HFF-Myc (cell line): ENCODE measurements at places on chromosomes 4 and X.

DNA sequence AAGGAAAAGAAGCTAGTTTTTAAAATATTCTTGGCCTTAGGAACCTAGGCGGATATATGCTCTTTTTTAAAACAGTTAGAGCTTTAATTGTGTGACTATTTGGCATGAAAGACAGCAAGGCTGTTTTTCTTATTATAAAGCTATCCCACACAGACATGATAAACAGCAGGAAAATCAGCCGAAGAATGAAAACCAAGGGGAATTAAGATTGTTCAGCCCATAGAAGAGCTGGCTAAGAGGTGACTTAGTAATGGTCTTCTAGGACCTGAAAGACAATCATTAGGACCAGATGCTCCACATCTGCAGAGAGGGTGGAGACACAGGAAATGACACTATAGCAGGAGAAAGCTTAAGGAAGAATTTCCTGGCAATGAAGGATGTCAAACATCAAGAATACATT is 171.4 kb upstream of the NRK start:
- DNase-seq = no peak

- DNase-seq = no peak
These were observed at the start of gene SLC9B2 for GRCh38 chr4:103076747-103077347. TSS of gene SLC9B2 (minus strand) at chr4:103076761. CDS start at chr4:103067550, 9,211 bp downstream.

- no peak for DNase-seq
These were observed 216.6 kb upstream of the INTU start for GRCh38 chr4:127416115-127416514.

GRCh38 chr4:76023389-76023788 is at the start of gene CXCL10:
TSS of gene CXCL10 (minus strand) at chr4:76023497. CDS start at chr4:76023431, 66 bp downstream.
- no peak for DNase-seq

- no peak for DNase-seq
These were observed 1.6 kb downstream of the CASK start for GRCh38 chrX:41921492-41922430.

- DNase-seq = no peak
These were observed 29.9 kb upstream of the UBE2NL start for GRCh38 chrX:143854006-143854405.

- DNase-seq = no peak
These were observed 10.4 kb downstream of the SMPX start for GRCh38 chrX:21747558-21747957.

DNA sequence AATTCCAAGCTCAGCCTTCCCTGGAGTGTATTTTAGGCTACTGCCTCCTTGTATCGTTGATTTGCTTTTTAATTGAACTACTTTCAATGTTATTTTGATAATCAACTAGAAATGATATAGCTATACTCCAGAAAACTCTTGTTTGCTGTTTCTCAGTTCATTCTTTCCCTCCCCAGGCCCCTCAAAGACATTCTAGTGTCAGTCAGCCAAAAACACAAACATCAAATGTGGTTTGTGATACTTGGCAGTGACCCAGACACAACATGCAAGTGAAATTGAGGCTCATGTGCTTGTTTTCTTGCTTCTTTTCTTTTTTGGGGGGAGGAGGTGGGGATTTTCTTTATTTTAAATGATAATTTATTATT is 7.6 kb downstream of the FAT4 start:
- DNase-seq = no peak

DNA sequence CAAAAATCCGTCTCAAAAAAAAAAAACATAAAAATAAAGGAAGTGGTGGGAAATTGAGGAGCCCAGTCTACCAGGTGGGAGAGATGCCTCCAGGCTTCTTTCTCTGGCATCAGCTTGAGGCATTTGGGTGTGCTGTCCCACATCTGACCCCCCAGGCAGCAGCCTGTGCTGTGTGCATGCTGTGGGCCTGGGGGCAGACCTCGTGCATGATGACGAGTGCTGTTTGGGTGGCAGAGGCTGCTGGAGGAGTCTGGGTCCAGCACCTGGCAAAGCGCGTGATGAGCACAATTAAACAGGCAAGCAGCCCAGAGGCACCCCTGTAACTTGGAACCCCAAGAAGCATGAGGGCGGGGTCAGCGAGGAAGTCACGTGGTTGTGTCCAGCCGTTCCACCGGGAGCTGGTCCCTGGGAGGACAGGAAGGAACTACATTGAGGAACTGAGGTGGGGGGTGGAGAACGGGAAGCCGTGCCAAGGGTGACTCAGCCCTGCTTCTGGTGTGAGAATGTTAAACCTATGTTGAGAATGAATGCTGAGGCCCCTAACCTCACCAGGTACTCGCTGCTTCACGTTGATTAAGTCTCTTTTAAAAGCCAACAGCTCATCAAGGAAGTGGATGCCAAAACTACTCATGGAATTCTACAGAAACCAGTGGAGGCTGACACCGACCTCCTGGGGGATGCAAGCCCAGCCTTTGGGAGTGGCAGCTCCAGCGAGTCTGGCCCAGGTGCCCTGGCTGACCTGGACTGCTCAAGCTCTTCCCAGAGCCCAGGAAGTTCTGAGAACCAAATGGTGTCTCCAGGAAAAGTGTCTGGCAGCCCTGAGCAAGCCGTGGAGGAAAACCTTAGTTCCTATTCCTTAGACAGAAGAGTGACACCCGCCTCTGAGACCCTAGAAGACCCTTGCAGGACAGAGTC is 6.1 kb downstream of the TACC3 start:
- peak; percentile 65 for DNase-seq

DNA sequence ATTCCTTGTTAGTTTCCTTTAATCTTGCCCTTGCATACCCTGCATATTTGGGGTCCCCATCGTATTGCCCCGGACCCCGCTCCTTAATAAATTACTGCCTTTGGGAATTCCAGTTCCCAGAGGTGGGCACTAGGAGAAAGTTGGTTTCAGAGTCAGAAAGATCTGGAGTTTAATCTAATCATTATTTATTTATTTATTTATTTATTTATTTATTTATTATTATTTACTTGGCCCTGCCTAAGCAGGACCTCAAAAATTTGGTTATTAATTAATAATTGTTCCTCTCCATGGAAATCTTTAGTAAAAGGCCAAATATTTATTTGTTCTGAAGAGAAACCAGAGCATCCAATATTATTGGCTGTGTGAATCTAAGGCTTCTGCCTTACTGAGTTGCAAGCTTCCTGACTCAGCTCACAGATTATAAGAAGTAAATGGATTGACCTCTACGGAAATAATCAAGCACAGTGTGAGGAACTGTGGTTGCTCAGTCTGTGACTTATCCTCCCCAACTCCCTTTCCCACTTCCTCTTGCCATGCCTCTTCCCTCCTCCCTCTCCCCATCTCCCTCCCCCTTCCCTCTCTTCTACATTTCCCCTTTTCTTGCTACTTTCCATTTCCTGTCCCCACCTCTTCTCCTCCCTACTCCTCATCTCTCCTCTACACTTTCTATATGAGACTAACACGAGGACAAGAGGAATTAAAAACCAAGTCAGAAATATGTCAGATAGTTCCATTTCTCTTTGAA is 61.5 kb upstream of the AP1S2 start:
- no peak for DNase-seq

GRCh38 chrX:37608156-37608555 is 36.7 kb downstream of the LANCL3 start:
- DNase-seq = no peak

GRCh38 chr4:5626913-5627312 is 81.4 kb downstream of the EVC2 start:
- no peak for DNase-seq

DNA sequence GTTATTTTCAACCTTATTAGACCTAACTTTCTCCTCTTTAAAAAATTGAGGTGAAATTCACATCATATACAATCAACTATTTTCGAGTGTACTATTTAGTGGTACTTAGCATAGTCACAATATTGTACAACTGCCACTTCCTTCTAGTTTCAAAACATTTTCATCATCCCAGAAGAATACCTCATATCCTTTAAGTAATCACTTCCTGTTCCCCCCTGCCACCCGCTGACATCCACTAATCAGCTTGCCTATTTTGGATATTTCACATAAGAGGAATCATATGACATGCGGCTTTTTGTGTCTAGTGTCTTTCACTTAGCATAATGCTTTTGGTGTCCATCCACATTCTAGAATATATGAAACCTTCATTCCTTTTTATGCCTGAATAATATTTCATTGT is 10.0 kb upstream of the PPA2 start:
- DNase-seq = no peak

DNA sequence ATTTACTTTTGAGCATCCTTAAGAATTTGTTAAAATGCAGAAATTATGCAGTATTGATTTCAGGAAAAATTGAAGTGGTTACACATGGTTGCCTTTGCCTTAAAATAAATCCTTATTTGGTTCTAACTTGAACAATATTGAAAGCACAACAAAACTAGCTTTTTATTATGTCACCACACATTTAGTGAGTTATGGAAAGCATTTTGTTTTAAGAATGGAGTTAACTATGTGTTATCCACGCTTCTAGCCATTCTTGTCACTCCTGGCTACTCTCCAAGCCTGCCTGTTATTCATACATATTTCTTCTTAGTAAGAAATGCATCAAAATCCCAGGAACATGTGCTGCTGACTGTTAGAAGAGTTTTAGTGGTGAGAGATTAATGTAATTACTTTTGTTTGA is 73.9 kb downstream of the FAT4 start:
- peak; percentile 46 for DNase-seq

GRCh38 chrX:18422886-18423285 is 2.5 kb upstream of the CDKL5 start:
- no peak for DNase-seq

GRCh38 chrX:72240976-72241375 is 2.1 kb upstream of the ERCC6L start:
- no peak for DNase-seq

- DNase-seq = no peak
These were observed 59.6 kb upstream of the DHX15 start for GRCh38 chr4:24643774-24644520.

GRCh38 chr4:73847526-73848182 is 5.4 kb upstream of the PF4V1 start:
- no peak for DNase-seq

DNA sequence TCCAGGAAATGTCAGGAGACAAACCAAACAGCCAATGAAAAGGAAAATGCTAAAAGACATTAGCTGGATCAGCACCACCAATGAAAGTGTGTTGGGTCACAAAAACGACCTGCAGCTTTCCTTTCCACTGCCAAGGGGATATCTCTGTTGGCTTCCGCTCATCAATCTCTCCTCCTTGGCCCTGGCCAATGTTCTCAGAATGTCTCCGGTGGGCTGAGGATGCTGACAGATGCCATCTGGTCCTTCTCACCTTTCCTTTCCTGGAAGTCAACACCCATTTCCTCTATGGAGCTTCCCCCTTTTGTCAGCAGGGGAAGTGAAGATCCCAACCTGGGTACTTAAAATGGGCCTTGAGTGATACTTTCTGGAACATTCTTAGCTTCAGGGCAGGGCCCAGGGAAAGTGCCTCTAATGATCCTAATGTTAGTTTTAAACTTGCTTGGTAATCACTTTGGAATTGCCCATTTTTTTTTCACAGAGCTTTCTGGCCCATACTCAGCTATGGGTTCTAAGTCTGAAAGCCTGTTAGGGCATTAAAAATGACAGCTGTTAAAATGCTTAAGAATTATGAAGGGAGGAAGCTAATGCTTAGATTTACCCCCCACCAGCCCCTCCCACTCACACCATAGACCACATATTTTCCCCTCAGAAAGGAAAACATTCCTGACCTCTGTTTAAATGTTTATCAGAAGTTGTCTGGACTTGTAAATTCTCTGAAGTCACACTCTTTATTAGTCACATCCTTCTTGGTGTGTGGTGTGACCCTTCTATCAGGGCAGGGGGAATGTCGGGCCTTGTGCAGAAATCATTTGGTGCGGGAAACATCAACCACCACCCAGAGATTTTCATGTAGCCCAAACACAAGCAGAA is 29.2 kb downstream of the IGFBP7 start:
- DNase-seq = peak; percentile 91

DNA sequence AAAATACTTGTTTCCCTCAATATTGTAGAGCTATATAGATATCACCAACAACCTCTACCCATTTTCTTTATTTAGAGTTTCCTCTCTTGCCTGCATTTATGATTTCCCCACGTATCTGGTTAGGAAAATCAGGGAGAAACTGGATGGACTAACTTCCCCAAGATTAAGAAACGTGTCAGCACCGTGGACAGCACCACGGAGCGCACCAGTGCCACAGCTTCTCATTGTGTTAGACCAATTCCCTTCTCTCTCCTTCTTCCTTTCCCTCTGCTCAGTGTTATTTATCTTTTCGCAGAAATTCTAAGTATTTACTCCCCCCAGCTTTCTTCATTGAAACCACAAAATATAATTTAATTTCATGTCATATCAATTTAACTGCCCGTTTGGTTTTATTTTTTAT is 568.6 kb upstream of the BOD1L1 start:
- no peak for DNase-seq

- DNase-seq = no peak
These were observed 716 bp upstream of the SLC38A5 start for GRCh38 chrX:48470833-48471118.

DNA sequence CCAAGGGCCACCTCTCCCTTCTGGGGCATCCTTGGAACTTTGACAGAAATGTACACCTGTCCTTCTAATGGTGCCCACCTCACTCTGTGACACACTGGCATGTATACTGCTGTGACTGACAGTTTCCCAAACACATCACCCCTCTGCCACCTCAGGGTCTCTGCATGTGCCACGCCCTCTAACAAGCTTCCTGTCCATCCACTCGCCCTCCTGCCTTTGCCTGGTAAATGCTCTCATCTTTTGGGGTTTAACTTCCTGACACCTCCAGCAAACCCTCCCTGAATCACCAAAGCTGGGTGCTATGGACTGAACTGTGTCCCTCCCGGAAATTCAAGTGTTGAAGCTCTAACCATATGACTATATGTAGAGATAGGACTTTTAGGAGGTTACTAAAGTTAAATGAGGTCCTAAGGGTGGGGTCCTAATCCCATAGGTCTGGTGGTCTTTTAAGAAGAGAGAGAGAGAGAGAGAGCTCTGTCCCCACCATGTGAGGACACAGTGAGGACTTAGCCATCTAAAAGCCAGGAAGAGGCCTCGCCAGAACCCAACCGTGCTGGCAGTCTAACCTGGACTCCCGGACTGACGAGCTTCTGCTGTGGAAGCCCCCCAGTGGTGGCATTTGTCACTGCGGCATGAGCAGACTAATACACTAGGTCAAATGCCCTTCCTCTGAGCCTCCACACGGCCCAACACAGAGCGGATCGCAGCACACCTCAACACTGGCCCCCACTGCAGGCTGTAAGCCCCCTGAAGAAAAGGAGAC is 95.6 kb downstream of the AFAP1 start:
- peak; percentile 57 for DNase-seq

DNA sequence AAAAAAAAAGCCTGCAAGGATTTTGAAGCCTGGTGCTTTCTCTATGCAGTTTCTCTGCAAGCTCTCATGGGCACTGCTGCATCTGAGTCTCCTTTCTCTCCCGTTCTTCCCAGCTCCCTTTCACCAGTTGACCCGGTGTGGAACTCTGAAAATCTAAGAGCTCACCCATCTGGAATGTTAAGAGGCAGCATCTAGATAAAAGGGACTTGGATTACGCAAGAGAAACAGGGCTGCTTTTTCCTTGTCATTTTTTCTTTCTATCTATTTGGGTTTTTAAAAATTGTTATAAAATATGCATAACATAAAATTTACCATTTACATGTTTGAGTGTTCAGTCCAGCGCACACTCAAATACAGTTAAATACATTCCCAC is 95.2 kb upstream of the RPS6KA3 start:
- no peak for DNase-seq

GRCh38 chr4:7802093-7802726 is 137.5 kb downstream of the AFAP1 start:
- peak; percentile 67 for DNase-seq
